ENCODE measurements at places on chromosomes 5 and 9.

GRCh38 chr5:72618708-72619107 lies 111.5 kb upstream of the ZNF366 start:
- no peak for DNase-seq

- no peak for DNase-seq
These were observed 17.2 kb upstream of the FCN2 start for GRCh38 chr9:134863306-134863902.

DNA sequence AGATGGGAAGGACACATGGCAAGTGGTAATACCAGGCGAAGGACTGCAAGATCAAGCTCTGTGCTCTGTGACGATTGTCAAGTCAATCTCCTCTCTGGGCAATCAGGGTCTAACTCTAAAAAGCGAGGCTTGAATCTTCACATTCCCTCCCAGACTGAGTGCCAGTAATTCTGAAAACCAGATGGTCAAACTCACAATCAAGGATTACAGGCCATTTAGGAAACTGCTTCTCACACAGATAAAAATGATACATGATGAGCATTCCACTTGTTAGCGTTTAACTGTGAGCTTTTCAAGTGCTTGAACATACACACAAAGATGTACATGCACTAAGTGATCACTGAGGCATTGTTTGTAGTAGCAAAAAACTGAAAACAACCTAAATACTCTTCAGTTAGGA lies 210.1 kb downstream of the TRIM32 start:
- DNase-seq = no peak

GRCh38 chr5:88401686-88402085 lies 133.0 kb upstream of the TMEM161B start:
- DNase-seq = no peak

DNA sequence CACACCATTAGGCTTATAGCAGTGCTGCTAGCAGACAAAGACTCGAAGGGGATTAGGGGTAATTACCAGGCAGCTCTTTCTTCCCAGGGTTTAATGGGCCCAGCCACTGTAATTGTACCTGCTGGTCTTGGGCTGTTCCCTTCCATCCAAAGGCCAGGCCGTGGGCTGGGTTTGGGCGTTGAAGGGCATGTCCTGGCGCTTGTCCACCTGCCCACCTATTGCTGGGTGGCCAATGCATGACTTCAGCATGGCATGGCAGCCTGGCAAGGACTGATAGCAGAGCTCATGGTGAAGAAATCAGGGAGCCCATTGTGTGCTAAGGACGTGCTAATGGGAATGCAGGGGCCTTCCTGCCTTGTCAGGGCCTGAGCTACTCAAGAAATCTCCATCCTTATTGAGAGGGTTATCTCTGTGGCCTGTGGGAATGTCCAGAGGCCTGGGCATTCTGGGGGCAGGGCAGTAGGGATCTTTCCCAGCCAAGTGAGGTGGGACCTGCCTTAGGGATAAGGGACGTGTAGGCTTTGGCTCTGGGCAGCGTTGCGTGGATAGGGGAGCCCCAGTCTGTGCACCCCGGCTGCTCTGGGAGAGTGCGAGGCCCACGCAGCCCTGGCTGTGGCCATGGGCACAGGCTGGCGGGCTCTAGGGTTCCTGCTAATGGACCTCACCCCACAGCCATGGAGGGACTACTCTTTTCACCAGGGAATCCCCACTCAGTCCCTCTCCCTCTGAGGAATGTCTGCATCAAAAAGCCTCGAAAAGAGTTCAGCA lies 116.1 kb upstream of the PITX1 start:
- no peak for DNase-seq

DNA sequence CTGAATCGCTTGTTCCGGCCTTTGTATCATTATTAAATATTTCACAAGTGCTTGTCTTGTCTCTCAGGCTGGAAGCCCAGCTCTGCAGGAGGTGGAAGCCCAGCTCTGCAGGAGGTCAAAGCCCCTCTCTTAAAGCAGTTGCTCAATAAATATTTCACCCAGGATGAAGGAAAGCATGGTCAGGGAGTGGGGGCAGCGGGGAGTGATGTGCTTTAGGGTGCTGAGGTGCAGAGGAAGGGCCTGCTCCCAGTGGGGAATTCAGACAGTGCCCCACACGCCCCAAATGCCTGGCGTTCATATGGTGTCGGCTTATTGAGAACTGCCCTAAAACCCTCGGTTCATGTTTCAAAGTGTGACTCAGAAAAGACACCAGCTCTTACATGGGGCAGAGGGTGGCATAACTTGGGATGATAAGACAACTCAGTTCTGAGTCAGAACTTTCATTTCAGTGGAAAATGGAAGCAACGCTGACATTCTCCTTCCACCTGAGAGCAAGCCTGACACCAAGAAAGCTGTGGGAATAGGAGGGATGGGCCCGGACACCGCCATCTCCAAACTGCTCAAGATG lies 114.3 kb upstream of the DAP start:
- DNase-seq = no peak

DNA sequence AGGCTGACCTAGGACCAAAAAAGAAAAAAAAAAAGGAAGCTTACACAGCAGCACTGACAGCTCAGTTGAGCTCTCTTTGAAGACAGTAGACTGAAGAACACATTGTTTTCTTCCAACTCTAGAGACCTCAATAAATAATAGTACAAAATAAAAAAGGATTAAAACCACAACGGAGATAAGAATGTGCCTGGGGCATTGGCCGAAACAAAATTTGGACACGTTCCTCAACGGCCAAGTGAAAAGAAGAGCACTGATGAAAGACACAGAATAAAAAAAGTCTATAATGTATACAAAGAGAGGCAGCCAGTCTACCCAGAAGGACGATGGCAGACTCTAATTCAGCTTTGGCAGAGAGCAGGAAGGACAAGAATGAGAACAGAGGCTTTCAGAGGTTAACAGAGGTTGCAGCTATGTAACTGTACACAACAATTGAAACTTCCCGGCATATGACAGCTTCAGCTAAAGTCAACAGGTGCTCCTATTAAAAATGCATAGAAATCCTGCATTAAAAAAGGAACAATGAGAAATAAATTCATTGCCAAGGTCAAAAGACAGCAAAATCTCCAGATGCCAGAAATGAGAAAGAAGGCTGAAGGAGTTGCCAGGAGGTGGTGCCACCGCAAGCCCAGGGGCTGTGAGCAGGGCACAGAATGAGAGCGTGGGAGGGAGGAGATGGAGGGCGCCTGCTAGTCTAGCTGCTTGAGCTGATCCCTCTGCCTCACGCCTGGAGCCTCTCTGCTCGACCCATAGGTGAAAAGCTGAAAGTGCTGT lies 113.9 kb downstream of the DCP2 start:
- no peak for DNase-seq

- no peak for DNase-seq
These were observed 1.2 kb downstream of the CARD6 start for GRCh38 chr5:40842351-40842750.
